ENCODE measurements at places on chromosomes 3 and 15.
A peak's percentile ranks its signal among the peaks of the same experiment; 100 is the strongest.

GRCh38 chr3:67522081-67522480 lies 132.3 kb downstream of the SUCLG2 start:
- DNase-seq, result no peak

- no peak for DNase-seq
These were observed 11.6 kb upstream of the VGLL4 start for GRCh38 chr3:11655196-11655928.

DNA sequence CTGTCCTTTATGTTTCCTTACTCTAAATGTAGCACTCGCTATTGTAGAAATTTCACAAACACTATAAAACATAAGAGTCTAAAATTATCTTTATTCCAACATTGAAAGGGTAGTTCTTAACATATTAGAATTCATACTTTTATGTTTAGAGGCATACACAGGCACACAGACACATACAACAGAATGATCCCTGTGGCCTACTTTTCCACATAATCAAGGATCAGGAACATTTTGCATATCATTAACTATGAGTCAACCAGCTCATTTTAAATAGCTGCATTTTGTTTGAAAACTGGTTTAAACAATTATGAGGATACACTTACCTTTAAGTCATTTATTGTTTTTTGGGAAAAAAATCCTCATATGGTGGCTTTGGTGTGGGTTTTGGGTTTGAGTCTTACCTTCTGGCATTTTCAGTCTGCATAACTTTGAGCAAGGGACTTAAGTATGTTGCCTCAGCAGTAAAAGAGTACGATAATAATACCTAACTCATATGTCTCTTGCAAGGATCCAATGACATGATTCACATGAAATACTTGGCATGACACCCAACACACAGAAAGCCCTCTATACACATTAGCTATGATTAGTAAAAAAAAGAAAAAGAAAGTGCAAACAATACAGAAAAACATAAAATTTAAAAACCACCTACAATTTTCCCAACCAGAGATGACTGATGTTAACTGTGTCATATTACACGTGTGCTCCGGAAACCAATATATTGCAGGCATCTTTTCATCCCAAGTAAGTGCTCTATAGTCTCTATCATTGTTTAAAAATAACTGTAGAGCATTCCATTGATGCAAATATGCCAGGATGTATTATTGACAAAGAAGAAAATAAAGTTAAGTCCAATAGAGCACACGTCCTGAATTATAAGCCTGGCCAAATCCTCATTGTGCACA lies 213.1 kb upstream of the ADAMTS9 start:
- no peak for DNase-seq

DNA sequence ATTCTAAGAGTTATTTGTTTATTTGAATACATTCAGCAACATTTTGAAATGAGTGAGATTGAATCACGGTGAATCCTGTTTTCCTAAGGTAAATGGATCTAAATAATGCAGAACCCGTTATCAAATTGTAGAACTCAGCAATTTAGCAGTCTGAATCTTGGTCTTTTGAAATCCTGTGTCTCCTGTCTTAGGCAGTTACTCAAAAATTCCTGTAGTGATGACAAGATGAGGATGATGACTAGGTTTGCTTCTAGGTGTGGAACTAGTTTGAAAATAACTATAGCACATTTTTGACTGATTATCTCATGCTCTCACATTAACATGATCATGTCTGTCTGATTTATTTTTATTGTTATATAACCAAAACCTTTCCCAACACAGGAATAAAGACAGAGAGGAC lies 115.0 kb downstream of the RAP2B start:
- no peak for DNase-seq

GRCh38 chr15:82134461-82134860 lies 88.6 kb upstream of the MEX3B start:
- no peak for DNase-seq

GRCh38 chr15:69994429-69995205 lies 103.1 kb downstream of the TLE3 start:
- no peak for DNase-seq

GRCh38 chr3:65854606-65855304 lies 184.0 kb downstream of the MAGI1 start:
- no peak for DNase-seq

GRCh38 chr3:131072845-131073244 lies 46.2 kb downstream of the NEK11 start:
- no peak for DNase-seq

DNA sequence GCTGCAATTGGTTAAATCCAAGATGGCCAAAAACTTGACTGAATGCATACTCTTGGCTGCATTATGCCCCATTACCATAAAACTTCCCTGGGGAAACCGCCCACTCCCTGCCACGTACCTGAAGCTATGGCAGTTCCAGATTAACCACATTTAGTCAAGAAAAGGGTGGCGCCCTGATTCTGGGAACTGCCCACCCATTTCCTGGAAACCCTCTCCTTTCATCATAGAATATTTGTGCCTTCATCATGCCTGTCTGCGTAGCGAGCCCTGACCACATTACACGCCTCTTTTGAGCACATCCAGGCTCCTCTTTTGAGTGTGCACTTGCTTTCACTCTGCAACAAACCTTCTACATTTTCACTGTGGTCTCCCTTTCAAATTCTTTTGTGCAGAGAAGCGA lies 5.2 kb downstream of the LINS1 start:
- peak; percentile 81 for DNase-seq

DNA sequence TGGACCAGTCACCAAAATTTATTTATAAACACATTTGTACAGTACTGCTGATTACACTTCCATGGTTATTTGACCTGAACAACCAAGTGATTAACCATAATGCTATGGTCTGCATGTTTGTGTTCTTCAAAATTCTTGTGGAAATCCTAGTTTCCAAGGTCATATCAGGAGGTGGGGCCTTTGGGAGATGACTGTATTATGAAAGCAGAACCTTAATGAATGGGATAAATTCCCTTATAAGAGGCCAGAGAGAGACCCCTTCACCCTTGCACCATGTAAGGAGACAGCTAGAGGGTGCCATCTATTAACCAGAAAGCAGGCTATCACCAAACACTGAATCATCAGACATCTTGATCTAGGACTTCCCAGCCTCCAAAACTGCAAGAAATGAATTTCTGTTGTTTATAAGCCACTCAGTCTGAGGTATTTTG lies 1.9 kb downstream of the SCAPER start:
- no peak for DNase-seq

- no peak for DNase-seq
These were observed 288.2 kb upstream of the RORA start for GRCh38 chr15:61517335-61517734.

DNA sequence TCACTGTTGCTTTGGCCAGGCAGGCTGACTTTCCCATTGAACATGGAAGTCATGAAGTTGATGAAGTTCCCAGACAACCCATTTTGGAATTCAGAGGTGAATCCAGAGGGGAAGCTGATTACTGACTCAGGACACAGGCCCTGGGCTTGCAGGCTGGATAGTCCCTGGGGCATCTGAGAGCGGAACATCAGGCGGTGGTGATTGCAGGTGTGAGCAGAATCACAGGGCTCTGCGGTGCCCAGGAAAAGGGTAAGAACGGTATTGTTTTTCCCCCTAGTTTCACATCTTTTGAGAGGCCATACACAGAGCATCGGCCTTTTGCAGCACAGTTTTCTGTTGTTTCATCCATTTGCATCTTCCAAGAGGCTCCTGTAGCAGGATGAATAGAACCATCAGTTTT lies 104.7 kb downstream of the CHSY1 start:
- no peak for DNase-seq

DNA sequence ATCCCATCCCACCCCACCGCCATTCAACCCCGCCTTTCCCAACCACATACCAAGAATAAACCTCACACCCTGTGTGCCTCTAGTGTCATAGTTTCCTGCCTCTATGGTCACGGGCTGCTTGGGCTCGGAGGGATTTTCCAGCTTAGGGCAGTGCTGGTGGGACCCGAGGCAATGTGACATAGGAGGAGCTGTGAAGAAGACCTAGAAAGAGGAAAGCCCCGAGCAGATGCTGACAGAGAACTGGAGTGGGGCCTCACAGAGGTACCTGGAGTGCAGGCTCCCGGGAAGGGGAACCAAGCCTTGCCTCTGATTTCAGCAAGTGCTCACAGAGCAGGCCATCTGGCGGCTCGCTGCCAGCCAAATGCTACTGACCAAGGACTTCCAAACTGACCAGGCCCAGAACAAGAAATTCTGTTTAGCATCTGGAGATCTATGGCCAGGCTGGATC lies 27.5 kb downstream of the BHLHE40 start:
- DNase-seq, result peak; percentile 38

DNA sequence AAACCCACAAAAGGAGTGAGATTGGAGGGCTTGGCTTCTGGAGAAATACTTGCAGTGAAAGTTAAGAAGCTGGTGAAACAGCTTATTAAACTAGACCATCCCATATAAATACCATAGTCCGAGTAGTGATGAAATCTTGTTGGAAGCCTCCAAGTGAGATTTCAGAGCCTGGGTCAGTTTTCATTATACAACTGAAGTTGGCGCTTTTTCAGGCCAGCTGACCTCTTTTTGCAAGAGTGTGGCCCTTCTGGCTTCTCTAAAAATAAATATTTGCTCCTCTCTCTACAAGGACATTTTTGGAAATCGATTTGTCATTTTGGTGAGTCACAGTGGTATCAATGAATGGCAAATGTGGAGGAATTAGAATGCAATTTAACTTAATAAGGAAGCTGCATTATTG lies 51.2 kb upstream of the THRB start:
- no peak for DNase-seq

DNA sequence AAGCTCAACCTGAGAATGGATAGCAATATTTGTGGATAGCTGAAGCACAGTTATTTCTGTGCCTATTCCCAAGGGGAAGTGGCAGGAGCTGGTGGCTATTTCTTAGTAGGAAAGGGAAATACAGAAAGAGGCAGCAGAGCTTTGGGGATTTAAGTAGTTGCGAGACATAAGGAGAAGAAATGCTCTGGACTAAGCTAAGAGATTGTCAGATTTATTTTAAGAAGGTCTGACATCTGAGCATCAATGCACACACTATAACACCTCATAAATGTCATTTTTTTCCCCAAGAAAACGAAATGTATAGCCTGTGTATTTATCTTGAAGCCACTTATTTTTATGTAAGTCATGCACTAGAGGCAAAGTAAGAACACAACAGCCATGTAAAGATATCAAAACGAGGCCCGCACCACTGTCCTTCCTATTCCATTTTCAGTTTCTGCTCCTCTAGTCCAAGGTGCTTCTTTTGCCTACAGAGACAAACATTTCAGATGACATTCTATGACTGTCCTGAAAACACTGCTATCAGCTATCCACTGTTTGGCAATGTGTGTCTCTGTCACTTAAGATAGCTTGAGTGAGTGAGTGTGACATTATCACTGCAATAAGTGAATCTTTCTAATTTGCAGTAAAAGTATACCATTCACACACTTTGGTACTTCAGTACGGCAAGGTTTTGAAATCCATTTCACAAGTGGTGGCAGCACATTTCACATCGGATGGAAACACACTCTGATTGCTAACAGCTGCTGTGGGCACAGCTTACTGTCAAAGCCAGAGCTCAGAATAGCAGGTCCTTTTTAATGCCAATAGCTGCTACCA lies 62.7 kb upstream of the ICE2 start:
- no peak for DNase-seq

- no peak for DNase-seq
These were observed 53.0 kb downstream of the UBR1 start for GRCh38 chr15:43052860-43053259.
